AG09319 (cell line): ENCODE measurements at places on chromosomes 7 and 10.

- DNase-seq, result no peak
Observed at GRCh38 chr10:42654419-42654818, 16.0 kb upstream of the ZNF33B start.

DNA sequence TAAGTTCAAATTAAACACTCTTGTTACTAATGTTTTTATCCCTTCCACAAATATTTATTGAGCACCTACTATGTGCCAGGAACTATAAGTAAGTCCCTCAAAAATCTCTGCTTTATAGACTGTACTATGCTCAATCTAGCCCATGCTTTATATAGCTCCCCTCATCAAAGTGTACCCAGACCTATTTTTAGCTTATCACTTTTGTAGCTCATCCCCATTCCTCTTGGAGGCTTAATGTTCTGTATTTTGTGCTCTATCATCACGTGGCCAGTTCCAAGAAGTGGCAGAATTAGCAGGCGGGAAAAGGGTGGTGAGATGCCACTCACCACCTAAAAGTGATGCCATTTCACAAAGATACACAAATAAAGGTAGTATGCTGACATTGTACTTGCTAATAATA lies 138.1 kb upstream of the BET1 start:
- no peak for DNase-seq

- no peak for DNase-seq
Observed at GRCh38 chr10:96448021-96448457, 65.7 kb downstream of the TLL2 start.

- DNase-seq, result no peak
Observed at GRCh38 chr7:102859084-102859798, 53.6 kb upstream of the LRRC17 start.

- DNase-seq, result no peak
Observed at GRCh38 chr7:139725858-139726484, 51.8 kb downstream of the HIPK2 start.

DNA sequence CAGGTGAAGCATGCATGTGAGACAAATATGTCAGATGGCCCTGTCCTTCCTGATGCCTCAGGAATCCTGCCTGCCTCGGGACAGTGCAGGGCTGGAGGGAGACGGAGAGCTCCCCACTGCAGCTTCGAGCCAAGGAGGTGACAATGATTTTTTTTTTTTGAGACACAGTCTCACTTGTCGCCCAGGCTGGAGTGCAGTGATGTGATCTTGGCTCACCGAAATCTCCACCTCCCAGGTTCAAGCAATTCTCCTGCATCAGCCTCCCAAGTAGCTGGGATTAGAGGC lies 68.8 kb downstream of the OAT start:
- no peak for DNase-seq

- no peak for DNase-seq
Observed at GRCh38 chr10:12606461-12606860, 257.1 kb downstream of the CAMK1D start.

DNA sequence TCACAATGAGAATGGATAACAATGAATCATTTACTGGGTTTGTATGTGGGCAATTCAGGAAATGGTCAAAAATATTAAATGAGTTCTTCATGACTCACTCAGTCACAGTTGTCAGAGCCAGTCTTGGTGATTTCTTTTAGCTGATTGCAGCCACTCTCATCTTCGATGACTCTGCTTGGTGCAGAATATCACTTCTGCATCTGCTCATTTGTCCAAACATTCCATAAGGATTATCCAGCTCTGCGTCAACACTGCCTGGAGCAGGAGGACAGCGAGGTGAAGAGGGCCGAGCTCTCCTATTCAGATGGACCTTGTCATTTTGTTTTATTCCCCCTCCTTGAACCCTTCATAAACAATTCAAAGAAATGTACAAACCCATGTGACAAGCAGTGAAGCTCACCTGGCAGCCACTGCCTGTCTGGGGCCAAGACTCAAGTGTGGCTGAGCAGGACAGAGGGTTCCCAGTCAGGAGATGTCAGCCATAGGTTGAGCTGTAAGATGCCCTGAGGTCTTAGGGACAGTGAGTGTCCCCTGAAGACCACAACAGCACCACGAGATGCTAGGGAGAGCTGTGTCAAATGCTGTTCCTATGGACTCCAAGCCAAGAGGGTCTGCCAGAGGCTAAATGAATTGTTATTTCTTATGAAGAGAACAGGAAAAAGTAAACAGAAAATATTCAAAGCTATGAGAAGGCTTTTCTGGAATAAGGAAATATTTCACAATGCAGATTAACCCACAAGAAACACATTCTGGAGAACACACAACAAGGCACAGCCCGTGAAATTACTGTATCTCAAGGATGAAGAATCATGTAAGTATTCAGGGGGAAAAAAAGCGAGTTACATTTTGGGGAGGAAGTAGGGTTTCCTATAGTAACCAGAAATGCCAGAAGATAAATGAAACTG lies 33.1 kb upstream of the EGFR start:
- peak; percentile 61 for DNase-seq

DNA sequence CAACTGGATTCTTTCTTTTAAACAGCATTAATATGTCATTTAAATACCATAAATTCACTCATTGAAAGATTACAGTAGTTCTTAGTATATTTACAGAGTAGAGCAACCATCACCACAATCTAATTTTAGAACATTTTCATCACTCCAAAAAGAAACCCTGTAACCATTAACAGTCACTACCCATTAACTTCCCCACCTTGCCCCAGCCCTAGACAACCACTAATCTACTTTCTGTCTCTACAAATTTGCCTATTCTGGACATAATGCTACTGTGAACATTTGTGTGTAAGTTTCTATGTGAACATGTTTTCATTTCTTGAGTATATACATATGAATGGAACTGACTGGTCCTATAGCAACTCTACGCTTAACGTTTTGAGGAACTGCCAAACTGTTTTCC lies 42.4 kb downstream of the P4HA1 start:
- DNase-seq, result no peak

GRCh38 chr10:61750943-61751471 lies 88.3 kb downstream of the CABCOCO1 start:
- no peak for DNase-seq

DNA sequence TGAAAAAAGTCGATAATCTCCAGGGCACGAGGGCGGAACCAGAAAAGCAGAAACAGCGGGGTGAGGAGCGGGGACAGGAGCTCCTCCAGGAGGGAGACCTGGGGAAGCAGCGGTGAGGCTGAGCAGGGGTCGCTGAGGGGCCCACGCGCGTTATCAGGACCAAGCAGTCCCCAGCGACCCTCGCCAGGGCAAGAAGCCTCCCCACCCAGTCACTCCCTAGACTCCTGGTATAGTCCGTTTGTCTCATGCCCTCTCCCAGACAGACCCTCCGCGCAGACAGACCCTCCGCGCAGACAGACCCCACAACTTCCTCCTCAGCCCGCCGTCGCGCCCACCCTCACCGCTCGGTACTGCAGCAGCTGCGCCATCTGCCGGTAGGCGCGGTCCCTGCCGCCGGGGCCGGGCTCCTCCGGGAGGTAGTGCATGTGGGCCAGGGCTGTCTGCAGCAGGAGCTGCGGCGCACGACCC lies 6.3 kb downstream of the ATG9B start:
- DNase-seq, result no peak

GRCh38 chr10:128887856-128888255 lies 579.2 kb upstream of the MGMT start:
- no peak for DNase-seq

- no peak for DNase-seq
Observed at GRCh38 chr10:19862811-19863515, 46.7 kb downstream of the PLXDC2 start.

DNA sequence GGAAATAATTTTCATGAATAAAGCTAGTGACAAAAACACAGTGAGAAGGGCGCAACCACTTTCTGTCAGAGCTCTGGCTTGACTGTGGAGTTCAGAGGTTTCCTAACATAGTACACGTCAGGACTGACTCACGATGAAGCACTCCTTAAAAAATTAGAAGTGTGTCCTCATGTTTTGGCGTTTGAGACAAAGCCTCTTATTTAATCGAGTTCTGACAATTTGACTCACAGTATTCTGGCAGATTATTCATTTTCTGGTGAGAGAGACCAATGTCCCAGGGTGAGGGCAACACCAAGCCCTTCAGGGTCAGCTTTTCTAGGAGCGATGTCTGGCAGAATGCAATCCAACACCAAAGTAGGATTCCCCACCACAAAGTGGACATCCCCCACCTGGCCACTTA lies 108.7 kb downstream of the DIP2C start:
- DNase-seq, result peak; percentile 41

DNA sequence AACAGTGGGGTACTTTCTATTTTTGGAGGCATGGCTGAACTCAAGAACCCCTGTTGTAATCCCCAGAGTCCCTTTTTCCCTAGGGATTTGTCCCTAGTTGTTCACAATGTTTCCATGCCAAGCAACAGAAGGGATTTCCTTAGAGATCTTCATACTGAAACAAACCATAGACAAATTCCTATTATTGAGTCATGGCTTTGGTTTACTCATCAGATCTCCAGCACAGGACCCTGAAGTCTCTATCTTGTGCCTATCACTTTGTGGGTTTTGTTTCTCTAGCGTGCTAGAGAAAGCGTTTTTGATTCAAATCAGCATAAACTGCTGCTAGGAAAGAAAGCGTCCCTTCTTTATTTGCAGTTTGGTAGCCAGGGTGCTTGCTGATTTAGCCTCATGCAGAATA lies 165.0 kb downstream of the BAMBI start:
- no peak for DNase-seq

- no peak for DNase-seq
Observed at GRCh38 chr10:62689712-62690111, 114.8 kb upstream of the ADO start.

- DNase-seq, result no peak
Observed at GRCh38 chr7:118429141-118429540, 204.6 kb downstream of the ANKRD7 start.

DNA sequence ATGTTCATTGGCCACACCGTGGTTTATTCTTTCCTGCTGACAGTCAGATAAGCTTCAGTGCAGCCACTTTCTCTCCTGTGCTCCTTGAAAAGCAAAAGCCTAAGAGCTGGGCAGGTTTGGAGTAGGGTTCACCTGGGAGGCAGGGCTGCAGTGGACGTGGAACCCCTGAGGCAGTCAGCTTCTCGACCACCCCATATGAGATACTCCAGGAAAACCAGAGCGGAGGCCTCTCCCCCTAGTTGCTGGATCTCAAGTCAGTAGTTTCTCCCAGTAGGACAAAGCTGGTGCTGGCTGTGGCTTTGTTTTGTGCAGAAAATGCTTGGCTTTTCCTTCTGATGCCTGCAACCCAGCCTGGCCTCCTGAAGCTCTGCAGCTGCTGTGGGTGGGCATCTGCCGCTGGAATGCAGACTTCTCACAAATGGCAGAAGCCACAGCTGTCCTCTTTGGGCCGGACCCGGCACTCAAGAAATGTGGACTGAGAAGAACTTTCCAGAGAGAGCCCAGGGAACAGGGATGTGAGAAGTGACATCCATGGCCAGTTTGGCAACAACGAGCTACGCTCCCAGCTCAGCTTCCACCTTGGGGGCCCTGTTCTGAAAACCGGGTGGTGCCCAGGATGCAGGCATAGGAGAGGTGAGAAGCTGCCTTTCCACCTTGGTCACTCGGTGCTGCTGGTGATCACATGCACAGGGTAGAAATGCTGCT lies 276.6 kb upstream of the TCERG1L start:
- no peak for DNase-seq

GRCh38 chr10:66627156-66627555 lies 298.7 kb upstream of the LRRTM3 start:
- DNase-seq, result no peak

DNA sequence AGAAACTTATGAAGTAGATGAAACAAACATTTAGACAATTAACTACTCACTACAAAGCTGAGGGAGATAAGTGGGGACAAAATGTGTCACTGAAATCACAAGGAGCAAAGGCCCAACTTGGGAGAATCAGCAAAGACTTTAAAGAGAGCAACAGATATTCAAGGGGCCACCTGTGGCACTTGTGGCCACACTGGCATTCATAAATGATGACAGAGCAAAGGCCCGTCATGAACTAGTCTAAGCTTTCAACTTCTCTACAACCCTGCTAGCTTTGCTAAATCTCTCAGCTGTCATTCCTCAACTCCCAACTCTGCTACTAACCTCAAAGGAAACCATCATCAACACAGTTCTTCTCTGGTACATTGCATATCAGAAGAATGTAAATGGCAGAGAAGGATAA lies 178.4 kb downstream of the CPEB3 start:
- no peak for DNase-seq

DNA sequence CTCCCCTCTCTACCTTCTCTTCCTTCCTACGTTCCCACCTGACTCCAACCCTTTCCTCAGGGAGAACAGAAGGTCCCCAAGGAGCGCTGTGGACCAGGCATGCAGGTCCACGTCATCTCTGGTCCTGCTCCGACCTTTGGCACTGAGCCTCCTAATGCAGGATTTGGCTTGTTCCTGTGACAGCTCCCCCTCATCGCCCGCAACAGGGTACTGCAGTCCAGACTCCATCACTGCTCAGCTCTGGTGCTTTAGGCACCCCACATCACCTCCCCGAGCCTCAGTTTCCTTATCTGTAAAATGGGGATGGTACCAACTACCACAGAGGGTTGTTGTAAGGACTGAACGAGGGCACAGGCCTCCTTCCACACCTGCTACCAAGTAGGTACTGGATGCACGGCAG lies 54.6 kb downstream of the FHIP2A start:
- DNase-seq, result no peak

DNA sequence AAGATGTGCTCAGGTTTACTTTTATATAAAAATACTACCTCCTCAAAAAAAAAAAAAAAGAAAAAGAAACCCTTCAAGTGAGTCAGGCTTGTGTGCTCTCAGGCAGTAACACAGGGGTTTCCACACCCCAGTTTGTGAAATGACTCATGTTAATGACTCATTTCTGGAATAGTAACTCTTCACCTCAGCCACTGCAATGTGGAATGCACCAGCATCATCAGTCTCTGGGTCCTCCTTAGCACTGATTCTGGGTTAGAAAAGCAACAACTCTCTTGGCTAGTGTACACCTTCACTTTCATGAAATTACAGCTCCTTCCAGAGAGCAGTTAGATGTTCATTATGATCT lies 110.6 kb downstream of the EMX2 start:
- peak; percentile 61 for DNase-seq

- no peak for DNase-seq
Observed at GRCh38 chr10:132532749-132533560, 4.6 kb upstream of the INPP5A start.

DNA sequence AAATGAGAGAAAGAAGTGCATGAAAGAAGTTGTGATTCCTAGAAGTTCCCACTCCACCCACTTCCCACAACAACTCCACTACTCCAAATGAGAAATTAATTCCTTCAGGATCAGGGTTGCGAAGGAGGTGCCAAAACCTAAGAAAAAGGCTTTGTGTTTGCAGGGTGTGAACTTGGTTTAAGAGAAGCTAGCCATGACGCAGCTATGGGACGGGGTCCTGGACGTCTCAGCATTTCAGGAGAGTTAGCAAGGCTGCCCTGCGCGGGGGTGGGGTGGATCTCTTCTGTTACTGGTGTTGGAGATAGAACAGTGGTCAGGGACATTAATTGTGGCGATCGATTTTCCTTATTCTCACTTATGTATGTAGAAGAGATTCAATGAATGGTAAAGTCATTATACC lies 61.2 kb downstream of the CHST3 start:
- no peak for DNase-seq

DNA sequence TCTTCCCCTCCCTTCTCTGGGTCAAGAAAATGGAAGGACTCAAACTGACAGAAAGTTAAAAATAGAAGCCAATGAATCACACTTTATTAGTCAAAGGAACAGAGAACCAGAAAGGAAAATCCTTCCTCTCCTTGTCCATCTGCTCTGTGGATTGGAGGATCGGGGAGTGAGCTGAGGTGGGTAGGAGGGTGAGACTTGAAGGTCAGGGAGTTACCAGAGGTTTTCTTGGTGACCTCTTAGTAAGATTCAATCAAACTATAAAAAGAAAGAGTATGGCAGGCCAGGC lies 12.2 kb downstream of the TLX1 start:
- no peak for DNase-seq

- no peak for DNase-seq
Observed at GRCh38 chr7:86130268-86130667, 513.4 kb upstream of the GRM3 start.
